ENCODE measurements at places on chromosomes 5 and 9. TPM values are rescaled to one million over a fixed set of nuclear protein-coding genes. Genes with fewer than 3 reads are reported as not detected.
A peak's percentile ranks its signal among the peaks of the same experiment; 100 is the strongest.

Gene TMEM174
- total RNA-seq = not detected

Gene LCN15
- total RNA-seq = 1.4 TPM

Gene CDX1
- not detected for total RNA-seq

Gene SARDH
- 0.94 TPM for total RNA-seq

Gene SV2C
- 0.15 TPM for total RNA-seq

Gene ZFP2
- 0.43 TPM for total RNA-seq

Gene CRHBP
- total RNA-seq = 10.3 TPM

Gene CDK7
- 9.2 TPM for total RNA-seq

Gene RGS3
- total RNA-seq = 112 TPM

- DNase-seq = no peak
Observed at GRCh38 chr9:105117234-105117633, 127.2 kb upstream of the SLC44A1 start.

- no peak for DNase-seq
Observed at GRCh38 chr9:115614326-115614999, 496.5 kb upstream of the TNC start.

DNA sequence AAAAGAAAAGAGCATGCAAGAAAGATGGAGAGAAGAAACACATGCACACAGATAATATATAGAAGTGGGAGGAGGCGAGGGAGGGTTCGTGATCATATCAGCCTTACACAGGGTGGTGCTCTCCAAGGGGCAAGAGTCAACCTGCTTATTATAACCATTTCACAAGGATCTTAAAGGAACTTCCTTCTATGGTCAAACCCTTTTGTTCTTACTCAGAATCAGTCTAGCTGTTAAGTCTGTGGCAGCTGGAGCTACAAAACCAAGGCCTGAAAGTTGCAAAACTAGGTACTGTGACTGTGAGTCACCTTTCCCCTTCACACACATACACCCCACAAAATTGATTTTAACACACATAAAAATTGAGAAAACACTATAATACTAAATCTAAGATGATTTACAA, 18.5 kb upstream of the ERMP1 start:
- DNase-seq = no peak

DNA sequence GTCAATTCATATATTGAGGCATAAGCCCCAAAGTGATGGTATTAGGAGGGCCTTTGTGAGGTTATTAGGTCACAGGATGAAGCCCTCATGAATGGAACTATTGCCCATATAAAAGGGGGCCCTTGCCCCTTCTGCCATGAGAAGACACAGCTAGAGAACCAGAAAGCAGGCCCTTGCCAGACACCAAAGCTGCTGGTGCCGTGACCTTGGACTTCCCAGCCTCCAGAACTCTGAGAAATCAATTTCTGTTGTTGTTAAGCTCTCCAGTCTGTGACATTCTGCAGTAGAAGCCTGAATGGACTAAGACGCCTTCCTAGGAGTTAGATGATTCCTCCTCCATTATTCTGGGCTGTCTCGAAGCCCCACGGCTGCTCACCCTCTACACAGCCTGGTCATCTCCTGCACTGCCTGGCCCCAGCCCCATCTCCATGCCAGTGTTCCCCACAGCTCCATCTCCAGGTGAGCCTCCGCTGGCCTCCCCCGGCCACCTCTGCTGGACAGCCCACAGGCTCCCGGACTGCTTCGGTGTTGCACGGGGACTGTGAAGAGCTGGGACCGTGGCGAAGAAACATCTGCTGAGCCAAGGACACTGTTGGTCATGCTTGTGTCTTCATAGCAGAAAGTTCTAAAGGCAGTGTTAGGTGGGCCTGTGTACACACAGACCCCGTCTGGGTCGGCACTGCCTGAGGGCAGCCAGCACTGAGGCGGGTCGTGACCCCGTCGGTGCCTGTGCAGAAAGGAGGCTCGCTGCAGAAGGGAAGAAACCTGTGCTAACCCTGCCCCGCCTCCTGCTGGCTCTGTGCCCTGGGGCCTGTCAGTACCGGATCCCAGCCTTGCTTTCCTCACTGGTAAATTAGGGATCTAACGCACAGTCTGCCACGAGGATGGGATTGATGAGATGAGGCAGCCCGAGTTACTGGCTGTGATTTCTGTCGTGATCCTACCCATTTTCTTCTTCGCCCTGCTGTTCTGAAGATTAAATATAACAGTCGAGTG, 55.1 kb upstream of the CNOT6 start:
- DNase-seq = no peak

DNA sequence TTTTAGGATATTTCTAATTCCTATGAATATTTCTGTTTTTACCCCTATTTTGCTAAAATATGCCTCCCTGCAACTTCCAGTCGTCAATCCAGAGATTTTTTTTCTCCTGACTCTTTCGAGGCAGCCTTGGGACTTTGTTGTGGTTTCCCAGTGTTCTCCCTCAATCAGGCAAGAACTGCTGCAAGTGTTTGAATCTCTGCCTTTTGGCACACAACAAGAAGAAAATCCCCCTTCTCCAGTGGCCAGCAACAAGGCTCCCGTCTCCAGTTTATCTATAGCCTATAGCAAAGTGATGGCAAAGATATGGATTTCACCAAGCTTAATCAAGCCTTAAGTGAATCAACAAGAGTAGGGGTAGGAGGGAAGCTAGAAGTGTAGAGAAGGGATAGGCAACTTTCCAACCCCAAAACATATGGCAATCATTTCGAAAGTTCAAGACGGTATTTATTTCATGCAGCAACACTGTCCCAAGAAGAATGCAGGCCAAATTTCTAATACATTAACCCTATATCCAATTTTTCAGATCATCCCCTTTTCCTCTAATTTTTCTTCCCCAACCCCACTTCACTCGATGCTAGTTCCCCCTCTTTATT, 37.7 kb upstream of the PAPPA start:
- no peak for DNase-seq

DNA sequence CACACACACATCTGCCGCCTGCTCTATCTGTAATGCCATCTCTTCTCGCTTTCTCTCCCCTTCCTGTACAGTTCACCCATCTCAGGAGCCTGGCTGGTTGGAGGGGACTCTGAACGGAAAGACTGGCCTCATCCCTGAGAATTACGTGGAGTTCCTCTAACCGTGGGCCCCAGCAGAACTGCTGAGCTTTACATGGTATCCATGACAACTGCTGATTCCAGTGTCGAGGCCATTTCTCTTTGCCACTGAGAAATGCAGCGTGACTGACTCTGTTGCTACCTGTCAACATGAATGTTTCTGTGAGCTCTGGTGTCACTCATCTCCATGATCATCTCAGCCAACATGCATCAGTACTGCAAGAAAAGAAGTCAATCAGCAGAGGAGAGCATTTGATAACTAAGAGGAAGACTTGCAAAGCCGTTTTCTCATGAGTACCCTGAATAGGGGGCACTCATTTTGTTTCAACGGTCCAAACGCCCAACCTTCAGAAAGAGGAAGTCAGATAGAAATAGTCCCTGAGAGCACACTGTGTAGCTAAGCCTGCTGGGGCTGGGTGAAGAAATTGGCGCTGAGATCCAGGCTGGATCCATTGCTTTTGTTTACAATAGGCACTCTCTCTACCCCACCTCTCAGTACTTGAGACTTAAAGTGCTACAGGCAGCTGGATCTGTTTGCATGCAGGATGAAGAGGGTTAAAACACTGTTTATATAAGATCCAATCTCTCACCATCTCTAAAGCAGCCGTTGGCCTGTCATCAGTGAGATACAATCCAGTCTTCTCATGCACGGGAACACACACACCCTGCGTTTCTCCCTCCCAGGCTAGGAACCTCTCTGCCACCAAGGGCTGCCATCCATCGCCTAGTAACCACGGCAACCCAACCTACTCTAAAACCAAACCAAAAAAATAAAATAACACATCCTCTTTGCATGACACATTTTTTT, 180.9 kb downstream of the NR3C1 start:
- peak; percentile 53 for DNase-seq

GRCh38 chr5:175753536-175754402, 95.9 kb downstream of the HRH2 start:
- no peak for DNase-seq

- no peak for DNase-seq
Observed at GRCh38 chr5:113087976-113088514, 111.4 kb downstream of the DCP2 start.

DNA sequence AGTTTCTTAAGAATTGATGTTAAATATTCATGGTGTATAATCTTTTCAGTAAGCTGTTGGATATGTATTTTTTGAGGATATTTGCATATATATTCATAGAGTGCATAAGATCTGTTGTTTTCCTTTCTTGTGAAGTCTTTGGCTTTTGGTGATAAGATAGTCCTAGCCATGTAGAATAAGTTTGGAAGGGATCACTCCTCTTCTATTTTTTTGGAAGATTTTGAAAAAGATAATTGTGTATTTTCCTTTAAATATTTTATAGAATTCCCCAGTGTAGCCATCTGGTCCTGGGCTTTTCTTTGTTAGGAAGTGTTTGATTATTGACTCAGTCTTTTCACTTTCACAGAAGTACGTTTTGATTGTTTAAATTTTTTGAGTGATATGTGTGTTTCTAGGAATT, 318.8 kb upstream of the CDH10 start:
- no peak for DNase-seq

DNA sequence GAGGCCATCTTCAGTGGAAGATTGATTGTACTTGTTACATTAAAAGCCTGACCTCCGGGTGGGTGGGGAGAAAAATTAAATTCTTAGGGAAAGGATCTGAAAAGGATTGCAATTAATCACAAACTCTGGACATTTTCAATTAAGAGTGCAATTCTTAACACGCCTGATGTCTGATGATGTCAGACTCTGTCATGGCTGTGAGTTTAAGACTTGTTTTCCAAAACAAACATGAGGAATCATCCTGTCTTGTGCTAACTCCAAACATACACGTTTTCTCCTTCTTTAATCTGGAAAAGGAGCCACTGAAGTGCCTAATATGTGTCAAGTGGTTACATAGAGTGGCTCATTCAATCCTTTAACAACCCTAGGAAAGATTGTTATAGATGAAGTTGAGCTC, 60.4 kb upstream of the SMIM23 start:
- DNase-seq = no peak

GRCh38 chr9:33408087-33408486, 5.7 kb upstream of the AQP7 start:
- no peak for DNase-seq

DNA sequence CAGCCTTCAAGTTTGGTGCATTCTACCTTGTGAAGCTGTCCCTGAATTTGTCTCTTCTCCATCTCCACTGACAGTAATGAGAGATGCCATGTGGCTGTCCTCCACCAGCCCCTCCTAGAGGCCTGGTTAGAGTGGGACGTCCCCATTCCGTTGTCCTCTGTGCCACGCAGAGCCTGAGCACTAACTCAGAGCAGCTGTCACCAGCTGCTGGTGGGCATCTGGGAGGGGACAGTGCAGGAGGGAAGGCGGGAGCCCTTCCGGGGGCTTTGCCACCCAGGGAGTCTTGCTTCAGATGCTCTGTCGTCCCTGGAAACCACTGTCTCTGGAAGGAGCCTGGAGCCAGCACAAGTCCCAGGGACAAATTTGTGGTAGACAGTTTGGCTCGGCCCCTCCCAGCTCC, 78.6 kb downstream of the PDZD2 start:
- DNase-seq = no peak

GRCh38 chr5:55364537-55365055, 56.8 kb downstream of the MTREX start:
- DNase-seq = no peak

Measured in right atrium auricular region (tissue), 2 donors.